C1 segment of cervical spinal cord (tissue), 14 donors: ENCODE measurements at places on chromosomes 7 and 10.

DNA sequence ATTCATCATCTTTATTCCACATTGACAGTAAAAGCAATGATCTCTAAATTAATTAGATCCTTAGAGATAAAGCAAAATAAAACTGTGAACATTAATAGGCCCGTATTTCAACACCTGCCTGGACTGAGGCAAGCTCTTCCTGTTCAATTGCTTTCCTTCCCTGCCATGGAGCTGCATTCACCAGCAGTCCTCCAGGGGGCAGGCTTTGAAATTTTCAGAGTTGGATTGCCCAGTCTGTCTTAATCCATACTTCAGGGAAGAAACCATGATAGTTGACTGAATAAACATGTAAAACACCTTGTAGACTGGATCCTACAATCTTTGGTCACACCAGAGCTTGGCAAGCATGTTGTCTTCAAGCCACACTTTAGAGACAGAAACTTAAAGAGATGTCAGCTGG lies 936.6 kb downstream of the NRG3 start:
- DNase-seq, result no peak

- DNase-seq, result no peak
Measured at GRCh38 chr10:29011516-29011915, 277.4 kb upstream of the LYZL1 start.

DNA sequence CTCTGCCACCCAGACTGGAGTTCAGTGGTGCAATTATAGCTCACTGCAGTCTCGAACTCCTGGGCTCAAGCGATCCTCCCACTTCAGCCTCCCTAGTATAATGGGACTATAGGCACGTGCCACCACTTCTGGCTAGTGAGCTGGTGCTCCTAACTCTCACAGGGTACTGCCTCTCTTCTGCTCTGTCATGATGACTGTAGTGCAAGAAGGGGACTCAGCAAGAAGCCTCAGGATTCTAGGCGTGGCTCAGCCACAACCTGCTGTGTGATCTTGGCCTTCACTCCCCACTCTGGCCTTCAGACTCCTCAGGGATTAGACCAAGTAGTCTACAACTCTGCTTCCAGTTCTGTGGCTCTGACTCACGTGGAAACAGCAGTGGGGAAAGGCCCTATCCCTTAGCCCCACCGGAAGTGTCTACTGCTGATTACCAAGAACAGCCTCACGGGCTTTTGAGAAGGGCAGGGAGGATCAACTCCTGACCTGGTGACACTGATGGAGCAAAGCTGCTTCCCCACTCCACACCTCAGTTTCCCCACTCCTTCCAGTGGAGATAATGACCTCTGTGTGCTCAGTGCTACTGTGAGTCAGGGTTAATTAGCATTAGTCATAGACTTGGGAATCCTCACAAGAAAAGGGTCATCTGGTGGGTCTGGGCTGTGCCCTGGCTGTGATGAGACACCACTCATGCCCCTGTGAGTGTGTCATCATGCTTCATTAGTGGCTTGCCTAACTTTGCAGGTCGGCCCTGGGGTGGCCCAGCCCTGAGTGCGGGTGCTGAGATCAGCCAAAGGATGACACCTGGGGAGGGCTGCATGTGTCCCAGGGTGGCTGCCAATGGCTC lies 41.1 kb downstream of the ZC3HC1 start:
- no peak for DNase-seq

- DNase-seq, result no peak
Measured at GRCh38 chr7:112874909-112875308, 84.7 kb upstream of the TMEM168 start.

- DNase-seq, result no peak
Measured at GRCh38 chr7:94325122-94325475, 69.6 kb upstream of the COL1A2 start.

- DNase-seq, result no peak
Measured at GRCh38 chr7:1994931-1995330, 237.8 kb downstream of the MAD1L1 start.

DNA sequence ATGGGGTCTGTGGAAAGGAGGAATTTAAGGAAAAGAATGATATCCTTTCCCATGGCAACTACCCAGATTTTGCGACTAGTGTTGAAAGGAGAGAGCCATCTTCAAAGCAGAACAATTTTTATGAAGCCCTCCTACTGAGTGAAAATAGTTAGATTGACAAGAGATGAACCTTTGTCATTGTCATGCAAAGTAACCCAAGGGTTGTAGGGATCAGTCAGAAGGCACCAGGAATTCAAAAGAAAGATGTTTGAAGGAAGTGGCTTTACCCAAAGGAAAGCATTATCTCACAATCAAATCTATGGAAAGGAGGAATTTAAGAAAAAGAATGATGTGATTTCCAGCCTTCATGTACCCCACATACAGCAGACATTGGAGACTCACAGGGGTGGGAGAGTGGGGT lies 544.4 kb downstream of the IPMK start:
- no peak for DNase-seq

DNA sequence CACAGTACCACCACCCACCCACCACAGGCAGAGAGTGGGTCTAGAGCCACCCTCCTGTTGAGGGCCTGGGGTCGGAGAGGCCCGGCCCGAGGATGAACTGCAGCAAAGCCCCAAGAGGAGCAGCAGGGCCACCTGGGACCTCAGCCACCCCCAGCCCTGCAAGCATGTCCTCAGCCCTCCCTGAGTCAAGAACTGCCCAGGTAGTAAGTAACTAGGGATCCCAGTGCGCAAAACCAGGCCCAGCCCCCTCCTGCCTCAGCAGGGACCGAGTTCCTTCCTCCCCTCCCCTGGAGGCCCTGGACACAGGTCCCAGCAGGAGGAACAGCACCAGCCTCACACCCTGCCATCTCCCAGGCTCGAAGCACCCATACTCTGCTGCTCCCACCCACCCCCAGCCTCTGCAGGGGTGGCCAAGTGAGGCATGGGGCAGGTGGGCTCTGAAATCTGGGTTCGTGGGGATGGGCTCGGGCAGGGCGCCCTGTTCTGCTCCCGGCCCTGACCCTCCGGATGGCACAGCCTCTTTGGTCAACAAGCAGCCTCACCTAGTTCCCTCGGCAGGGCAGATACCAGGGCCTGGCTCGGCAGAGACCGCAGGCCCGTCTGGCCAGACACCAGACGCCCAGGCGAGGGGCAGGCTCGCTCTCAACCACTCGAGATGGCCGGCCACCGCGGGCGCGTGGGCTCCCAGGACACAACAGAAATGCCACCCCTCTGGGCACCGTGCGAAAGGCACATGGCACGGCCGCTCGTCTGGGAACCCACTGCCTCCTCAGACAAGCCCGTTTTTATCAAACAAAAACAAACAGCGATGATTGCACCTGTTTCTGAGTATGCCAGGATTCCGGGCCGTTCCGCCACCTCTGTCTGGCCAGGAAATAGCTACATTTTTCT lies 15.2 kb downstream of the PDGFA start:
- DNase-seq, result no peak

DNA sequence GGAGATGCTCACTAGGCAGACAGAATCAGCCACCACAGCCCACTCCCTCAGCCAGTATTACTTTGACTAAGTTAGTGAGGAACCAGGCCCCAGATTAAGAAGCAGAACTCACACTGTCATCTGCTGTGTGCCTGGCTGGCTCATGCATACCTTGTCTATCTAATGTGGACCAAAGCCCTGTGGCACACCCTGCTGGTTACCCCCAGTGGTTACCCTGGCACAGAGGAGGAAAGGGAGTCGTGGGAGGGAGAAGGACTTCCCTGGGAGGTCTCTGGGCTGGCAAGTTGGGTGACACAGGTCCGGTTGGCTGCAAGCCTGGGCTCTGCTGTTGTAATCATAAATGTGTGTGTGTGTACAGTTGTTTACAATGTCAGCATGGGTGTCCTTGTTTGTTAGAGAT lies 7.5 kb upstream of the SH2D4B start:
- DNase-seq, result peak; percentile 47

- DNase-seq, result no peak
Measured at GRCh38 chr7:80764132-80764531, 125.7 kb downstream of the CD36 start.
